Stimulated activated CD4-positive, alpha-beta T cell treated with anti-CD3 and anti-CD28 coated beads, Interleukin-15, amount 100 ng/mL, for 48 hours (primary cell): ENCODE measurements at places on chromosomes 5 and 9.

GRCh38 chr5:93582677-93583438 lies at the start of gene NR2F1:
TSS of gene NR2F1 (plus strand) at chr5:93583222. CDS start at chr5:93585024, 1,802 bp downstream.
- no peak for DNase-seq

DNA sequence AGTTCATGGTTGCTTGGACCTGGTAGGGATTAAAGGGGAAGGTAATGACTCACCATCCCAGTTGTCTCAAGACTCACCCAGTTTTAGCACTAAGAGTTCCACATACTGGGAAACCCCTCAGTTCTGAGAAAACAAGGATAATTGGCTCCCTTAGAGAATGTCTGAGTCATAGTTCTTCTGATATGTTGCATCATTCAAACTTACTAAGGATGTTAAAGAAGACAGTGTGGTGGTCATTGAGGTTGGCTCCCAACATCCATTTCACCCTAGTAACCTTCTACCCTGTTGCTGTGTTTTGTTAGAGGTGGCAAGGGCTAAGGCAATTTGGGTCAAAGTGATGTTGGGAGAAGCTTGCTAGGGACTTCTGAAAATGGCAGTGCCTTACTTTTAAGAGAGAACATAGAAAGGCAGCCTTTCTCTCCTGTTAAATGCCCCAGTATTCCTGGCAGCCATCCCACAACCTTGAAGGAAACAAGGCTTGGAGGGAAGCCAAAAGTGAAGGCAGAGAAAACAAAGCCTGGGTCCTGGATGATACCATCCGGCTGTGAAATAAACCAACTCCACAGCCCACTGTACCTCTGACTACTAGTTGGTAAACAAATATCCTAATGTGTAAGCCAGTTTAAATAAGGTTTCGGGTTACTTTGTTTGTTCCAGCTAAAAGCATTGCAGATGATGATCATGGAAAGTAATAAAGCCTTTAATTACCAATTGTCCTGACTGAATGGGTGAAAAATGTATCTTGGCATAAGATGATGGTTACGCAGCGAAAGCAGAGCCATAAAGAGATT lies 80.4 kb upstream of the ADAMTSL1 start:
- DNase-seq: no peak

DNA sequence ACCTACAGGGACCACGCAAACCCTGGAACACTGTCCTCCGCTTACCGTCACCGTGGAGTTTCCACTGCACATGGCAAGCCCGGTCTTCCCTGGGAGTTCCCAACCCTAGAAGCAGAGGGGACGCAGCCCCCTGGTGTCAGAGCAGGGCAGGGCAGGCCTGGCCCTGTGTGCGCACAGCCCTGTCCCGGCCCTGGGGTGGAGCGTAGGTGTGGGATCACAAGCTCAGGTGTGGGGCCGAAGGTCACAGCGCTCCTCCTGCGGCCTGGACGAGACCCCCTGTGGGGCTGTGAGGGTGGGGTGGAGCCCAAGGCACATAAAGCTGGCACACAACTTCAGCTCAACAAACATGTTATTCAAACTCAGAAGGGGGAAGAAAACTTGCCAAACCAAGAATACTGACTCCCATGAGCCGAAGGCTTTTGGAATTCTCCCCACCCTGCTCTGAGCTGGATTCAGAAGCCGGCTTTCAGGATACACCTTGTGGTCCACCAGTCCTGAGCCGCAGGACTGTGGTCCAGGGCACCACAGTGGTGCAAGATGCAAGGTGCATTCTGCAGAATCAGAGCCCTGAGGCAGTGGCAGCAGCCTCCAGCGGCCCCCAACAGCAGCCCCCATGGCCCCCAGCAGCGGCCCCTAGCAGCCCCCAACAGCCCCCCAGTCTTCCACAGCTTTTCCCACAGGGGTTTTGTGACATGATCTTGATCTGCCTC lies 11.8 kb upstream of the EXOC3 start:
- no peak for DNase-seq

DNA sequence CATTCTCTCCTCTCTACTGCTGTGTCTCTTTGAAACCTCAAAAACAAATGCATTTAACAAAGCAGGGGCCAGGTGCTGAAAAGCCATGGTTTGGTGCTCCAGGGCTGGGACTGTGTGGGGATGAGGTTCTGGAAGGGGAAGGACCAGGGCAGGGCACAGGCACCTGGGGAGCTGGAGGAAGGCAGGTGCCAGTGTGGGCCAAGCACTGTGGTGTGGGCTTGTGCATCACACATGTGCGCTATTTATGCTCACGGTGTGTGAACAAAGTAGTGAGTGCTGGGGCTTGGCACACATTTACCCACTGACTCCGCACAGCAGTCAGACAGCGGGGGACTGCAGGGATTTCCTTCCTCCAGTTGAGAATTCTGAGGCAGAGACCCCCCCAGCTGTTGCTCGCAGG lies 10.1 kb downstream of the HRH2 start:
- no peak for DNase-seq

DNA sequence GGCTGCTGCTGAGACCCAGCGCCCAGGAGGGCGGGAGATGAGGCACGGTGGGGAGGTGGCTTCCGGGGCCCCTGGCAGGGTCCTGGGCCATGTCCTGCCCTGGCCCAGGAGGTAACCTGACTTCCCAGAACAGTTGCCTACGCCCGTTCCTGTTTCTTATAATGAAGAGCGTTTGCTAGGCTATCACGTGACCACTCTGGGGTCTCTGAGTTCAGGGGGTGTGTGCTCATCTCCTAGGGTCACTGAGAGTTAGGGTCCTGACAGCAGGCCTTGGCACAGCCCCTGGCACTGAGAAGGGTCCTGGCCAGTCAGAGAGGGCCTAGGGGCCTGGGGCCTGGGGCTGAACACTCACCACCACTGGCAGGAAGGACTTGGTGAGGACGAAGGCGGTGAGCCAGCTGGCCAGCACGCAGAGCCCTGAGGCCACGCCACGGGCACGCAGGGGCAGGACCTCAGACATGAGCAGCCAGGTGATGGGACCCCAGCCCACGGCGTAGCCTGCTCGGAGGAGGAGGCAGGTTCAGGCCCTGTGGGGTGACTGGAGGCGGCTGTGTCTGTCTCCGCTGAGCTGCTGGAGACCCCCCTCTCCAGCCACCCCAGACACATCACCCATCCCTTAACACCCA lies 6.0 kb downstream of the SLC2A6 start:
- no peak for DNase-seq

DNA sequence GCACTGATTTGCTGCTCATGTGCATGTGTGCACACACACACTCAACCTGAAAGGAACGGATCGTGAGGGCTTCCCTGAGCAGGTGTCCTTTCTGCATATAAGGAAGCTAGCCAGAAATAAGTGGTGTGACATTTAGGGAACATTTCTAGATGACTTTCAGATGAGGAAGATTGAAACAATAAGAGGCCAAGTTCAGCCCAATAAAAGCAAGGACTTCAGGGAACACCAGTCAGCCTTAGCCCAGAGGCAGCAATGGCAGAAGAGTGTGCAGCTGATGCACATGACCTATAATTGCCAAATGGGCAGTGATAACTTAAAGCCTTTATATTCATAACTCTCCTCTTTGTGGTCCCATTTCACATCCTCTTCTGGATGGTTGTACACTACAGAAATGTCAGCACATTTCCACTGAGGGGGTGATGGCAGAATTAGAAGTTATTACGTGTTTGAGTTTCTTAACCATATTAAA lies 255.5 kb downstream of the TRIM32 start:
- no peak for DNase-seq

- no peak for DNase-seq
Observed at GRCh38 chr5:95972196-95972595, 10.5 kb upstream of the ELL2 start.

- no peak for DNase-seq
Observed at GRCh38 chr5:159021901-159022556, 77.7 kb downstream of the EBF1 start.

- no peak for DNase-seq
Observed at GRCh38 chr5:136162008-136162407, 29.4 kb downstream of the SMAD5 start.

- DNase-seq: no peak
Observed at GRCh38 chr5:172852490-172853354, 18.7 kb downstream of the ERGIC1 start.

DNA sequence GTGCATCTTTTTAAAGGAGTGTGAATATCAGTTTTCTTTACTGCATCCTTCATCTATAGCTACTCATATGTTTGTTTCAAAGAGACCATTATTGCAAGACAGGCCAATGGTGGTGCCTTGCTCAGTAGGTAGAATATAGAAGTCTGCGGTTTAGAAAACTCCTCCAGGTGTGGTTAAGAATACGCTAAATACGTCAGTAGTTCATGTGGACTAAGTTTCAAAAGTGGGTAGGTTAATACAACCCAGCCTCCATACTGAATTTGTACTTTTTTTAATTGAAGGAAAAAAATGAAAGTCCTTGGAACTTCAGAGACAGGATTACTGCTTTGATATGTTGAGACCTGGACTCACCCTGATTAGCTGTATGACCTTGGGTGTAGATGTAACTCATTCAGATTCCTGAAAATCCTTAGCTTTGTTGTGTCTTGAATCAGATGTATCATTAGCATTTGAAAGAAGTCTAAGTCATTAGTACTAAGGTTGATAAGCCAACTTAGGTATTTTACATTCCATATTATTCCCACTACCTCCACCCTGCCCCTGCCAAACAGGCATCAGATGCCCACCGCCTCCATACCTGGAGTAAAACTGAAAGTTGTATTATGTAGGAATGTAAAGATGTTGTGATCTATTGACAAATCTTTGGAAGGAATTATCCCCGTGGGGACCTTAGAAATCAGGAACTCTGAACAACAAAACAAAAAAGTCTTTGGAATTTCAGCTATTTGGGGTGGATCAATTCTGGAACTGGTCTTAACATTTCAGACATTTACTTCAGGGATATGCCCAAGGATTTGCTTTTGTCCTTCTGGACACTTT lies 6.1 kb downstream of the BASP1 start:
- no peak for DNase-seq

DNA sequence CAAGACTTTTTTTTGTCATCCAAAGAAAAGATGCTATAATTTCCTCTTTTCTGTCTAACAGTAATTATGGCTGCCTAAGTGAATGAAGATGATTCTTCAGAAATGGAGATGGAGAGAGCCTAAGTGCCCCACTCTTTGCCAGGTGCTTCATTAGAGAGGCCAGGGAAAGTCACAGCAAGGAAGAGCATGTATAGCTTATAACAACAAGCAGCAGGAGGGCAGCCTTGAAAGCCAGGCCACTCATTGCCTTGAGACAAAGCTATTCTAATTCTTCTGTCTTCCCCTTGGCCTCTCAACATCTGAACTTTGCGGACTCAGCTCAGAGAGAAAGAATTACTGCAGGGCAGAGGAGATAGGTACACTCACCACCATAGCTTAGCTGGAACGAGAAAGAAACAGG lies 112.0 kb upstream of the ZNF366 start:
- no peak for DNase-seq

DNA sequence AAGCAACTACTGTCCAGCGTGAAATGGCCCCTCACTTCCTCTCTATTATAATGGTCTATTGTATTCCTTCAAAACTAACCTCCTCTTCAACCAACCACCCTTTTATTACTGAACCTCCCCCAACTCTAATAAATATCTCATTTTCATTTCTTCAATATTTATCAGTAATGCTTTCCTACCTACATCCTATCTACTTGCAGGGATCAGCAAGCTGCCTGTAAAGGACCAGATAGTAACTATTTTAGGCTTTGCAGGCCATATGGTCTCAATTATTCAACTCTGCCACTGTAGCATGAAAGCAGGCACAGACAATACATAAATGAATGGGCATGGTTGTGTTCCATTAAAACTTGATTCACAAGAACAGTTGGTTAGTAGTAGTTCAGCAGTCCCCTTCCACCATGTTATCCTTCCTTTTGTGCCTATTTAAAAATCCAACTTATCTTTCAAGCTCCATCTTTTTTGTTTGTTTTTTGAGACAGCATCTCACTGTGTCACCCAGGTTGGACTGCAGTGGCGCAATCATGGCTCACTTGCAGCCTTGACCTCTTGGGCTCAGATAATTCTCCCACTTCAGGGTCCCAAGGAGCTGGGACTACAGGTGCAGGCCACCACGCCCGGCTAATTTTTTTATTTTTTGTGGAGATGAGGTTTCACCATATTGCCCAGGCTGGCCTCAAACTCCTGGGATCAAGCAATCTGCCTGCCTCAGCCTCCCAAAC lies 45.8 kb downstream of the PCDHGC5 start:
- DNase-seq: no peak

GRCh38 chr9:8895861-8896224 lies 1096.3 kb upstream of the DMAC1 start:
- DNase-seq: no peak

GRCh38 chr5:160638161-160638742 lies 213.8 kb downstream of the ATP10B start:
- no peak for DNase-seq

DNA sequence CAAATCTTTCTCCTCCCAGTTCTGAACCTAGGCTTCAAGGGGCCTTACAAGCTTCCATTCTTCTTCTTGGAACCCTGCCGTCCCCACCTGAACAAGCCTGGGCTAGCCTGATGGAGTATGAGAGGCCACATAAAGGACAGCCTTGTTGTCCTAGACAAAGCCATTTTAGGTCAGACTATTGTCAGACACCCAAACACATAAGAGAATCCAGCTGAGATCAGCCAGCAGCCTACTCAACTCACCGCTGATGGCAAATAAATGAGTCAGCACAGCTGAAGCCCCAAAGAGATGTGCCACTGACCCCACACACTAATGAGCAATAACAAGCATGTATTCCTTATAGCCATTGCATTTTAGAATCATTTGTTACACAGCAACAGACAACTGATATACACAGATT lies 33.8 kb downstream of the SVEP1 start:
- DNase-seq: no peak

DNA sequence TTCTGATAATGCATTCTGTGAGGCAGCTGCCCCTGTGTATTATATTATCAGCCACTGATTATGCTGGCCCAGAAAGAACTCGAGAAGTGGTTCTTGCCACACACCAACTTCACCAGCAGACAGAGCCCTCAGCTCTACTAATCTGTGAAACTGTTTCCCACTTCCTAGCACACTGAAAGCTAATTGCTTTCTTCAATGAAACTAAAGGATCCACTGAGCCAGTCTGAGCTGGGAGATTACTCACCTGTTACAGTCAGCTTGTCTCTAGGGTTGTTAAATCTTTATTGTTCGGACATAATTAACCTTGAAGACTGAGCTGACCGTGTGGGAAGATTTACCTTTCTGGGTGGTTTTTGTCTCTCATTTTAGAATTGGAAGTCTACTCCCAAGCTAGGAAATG lies 263.2 kb downstream of the KCTD16 start:
- DNase-seq: no peak

DNA sequence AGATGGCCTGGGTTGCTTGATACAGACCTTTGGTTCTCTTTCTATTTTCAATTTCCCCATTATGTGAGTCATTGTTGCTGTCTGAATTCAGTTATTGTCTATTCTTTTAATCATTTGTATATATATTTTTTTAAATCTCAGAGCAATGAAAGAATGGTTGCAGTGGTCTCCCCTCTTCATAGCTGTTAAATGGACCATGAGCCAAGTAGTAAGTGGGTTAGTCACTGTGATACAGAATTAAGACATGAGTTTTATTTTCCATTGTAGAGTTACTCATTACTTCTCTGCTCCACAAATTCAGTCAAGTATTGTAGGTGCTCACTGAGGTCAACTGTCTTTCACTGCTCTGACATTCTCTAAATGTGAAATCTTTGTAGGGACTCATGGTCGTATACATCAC lies 174.6 kb upstream of the GRAMD2B start:
- no peak for DNase-seq
